Caco-2 (cell line): ENCODE measurements at places on chromosomes 4 and X. TPM values are rescaled to one million over a fixed set of nuclear protein-coding genes. Genes with fewer than 3 reads are reported as not detected.

DNA sequence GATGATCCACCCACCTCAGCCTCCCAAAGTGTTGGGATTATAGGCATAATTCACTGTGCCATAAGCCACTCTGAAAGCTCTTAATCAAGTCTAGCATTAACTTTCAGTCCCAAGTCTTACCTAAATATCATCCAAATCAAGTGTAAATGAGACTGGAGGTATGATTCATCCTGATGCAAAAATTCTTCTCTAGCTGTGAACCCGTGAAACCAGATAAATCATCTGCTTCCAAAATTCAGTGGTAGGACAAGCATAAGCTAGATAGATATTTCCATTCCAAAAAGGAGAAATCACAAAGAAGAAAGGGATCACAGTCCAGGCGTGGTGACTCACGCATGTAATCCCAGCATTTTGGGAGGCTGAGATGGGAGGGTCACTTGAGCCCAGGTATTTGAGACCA is 8.8 kb upstream of the TBC1D25 start:
- DNase-seq: no peak
- peaks cover 1% of the 10 kb centered on the region; the same call in 1 of the 2 replicates for H3K36me3 ChIP-seq

DNA sequence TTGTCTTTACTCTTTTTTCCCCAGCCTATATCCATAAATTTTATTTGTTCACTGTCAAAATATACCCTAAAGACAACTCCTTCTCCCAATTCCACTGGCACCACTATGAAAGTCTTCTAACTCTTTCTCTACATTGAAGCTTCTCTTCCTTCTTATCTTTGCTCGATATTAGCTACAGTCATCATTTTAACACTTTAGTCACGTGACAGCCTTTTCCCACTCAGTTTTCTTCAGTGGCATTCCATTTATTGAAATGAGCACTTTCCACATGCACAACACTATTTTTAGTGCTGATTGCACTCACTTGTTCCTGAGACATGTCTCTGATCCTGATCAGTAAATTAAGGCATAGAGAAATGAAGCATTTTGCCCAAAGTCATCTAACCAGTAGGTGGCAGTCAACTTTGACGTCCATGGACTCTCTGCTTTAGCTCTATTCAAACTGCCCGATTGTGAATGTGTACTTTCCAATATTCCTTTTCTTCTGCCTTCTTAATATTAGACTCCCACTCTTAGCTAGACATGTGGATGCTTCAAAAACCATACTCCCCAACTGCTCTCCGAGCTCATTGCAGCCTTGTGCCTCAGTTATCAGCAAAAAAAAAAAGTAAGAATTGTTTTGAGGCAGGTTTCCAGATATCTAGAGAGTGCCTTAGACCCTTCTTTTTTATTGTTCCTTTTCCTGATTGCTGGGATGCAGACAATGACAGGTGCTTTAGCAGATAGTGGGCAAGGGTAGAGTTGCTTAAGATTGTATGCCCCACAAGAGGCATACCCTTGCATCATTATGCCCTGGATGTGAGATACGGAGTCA is 394.4 kb upstream of the ADGRL3 start:
- no peak overlapping the region for H3K27ac ChIP-seq
- no peaks in the 10 kb centered on the region for H3K36me3 ChIP-seq
- no peaks in the 10 kb centered on the region for H3K4me1 ChIP-seq
- DNase-seq: peak; percentile 35
- no peak overlapping the region for H3K4me3 ChIP-seq

GRCh38 chr4:71253545-71253944 is 85.3 kb upstream of the SLC4A4 start:
- H3K36me3 ChIP-seq: no peaks in the 10 kb centered on the region
- H3K27me3 ChIP-seq: no peaks in the 10 kb centered on the region
- no peak overlapping the region for H3K27ac ChIP-seq
- DNase-seq: no peak

CNKSR2 gene
- total RNA-seq: not detected in 2 replicates

DNA sequence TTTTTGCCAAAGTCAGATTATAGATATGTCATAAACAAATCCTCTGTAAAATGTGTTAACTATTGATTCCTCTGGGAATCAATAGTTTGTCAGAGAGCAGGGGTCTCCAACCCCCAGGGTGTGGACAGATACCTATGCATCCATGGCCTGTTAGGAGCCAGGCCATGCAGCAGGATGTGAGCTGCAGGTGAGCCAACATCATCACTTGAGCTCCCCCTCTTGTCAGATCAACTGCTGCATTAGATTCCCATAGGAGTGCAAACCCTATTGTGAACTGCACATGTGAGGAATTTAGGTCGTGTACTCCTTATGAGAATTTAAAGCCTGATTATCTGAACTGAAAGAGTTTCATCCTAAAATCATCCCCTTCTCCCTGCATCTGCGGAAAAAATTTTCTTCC is 1365.4 kb downstream of the ARAP2 start:
- no peaks in the 10 kb centered on the region for H3K27me3 ChIP-seq
- peak; percentile 9 for DNase-seq
- no peaks in the 10 kb centered on the region for H3K36me3 ChIP-seq
- no peak overlapping the region for H3K27ac ChIP-seq
- H3K4me1 ChIP-seq: no peaks in the 10 kb centered on the region

CDKL2 gene
- 1.5 and 1.9 TPM in 2 replicates for total RNA-seq

- no peak overlapping the region for H3K27ac ChIP-seq
- no peak for DNase-seq
- H3K36me3 ChIP-seq: no peaks in the 10 kb centered on the region
- H3K4me3 ChIP-seq: no peak overlapping the region
Measured at GRCh38 chrX:73847991-73848390, 285.0 kb downstream of the CHIC1 start.
